ENCODE measurements at places on chromosomes 16 and 17. TPM values are rescaled to one million over a fixed set of nuclear protein-coding genes. Genes with fewer than 3 reads are reported as not detected.

DNA sequence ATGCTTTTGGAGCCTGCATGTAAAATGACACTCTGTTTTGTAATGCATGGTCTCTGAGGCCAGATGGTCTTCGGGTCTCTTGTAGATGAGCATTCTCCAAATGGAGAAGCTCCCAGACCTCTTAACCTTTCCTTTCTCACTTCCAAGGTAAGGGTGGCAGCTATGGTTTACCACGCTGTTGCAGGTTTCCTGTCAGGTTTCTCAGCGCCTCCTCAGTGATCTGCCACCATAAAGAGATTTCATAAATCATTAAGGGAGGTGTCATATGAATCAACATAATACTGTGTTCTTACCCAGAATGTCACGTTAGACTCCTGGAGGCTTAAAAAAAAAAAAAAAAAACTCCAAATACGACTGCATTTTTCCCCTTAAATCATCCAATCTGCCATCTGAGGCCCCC, 787.4 kb upstream of the EEF2KMT start:
- DNase-seq, result no peak
- no peak overlapping the region for H3K27ac ChIP-seq
- no peaks in the 10 kb centered on the region for H3K27me3 ChIP-seq
- H3K4me3 ChIP-seq, result no peak overlapping the region
- H3K4me1 ChIP-seq, result no peaks in the 10 kb centered on the region

GRCh38 chr16:78773706-78774105, 674.3 kb downstream of the WWOX start:
- no peak for DNase-seq
- H3K27me3 ChIP-seq, result no peaks in the 10 kb centered on the region
- H3K27ac ChIP-seq, result no peak overlapping the region

- peaks cover 16% of the 10 kb centered on the region for H3K27me3 ChIP-seq
- no peak overlapping the region for H3K27ac ChIP-seq
- H3K4me1 ChIP-seq, result no peaks in the 10 kb centered on the region
- no peak overlapping the region for H3K4me3 ChIP-seq
Observed at GRCh38 chr16:77327717-77328116, 107.1 kb downstream of the ADAMTS18 start.

- no peaks in the 10 kb centered on the region for H3K36me3 ChIP-seq
- no peaks in the 10 kb centered on the region for H3K27me3 ChIP-seq
- H3K27ac ChIP-seq, result no peak overlapping the region
- H3K4me1 ChIP-seq, result peaks cover 4% of the 10 kb centered on the region
- DNase-seq, result peak; percentile 61
- no peak overlapping the region for H3K4me3 ChIP-seq
Observed at GRCh38 chr17:17675925-17676534, 5.2 kb upstream of the RAI1 start.

GRCh38 chr17:33633446-33633845, 340.4 kb upstream of the ASIC2 start:
- H3K4me1 ChIP-seq, result no peaks in the 10 kb centered on the region
- no peak overlapping the region for H3K27ac ChIP-seq
- H3K27me3 ChIP-seq, result no peaks in the 10 kb centered on the region

DNA sequence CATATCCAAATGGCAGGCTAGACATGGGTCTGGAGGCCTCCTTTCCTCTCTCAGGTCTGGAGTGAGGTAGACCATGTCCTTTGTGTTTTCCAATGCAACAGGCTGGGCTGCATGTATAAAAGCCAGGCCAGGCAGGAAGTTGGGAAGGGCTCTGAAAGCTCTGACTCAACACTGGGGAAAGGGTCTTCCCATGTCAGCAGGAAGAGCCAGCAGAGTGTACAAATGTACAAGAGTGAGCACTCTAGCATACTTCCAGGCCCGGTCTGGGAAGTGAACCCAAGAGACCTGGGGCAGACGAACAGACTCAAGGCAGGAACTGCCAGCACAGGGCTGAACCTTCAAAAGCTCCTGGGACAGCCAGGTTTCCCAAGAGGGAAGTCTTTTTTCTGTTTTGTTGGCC, 7.0 kb downstream of the ATPAF2 start:
- no peak for DNase-seq
- peaks cover 4% of the 10 kb centered on the region for H3K4me1 ChIP-seq
- H3K36me3 ChIP-seq, result no peaks in the 10 kb centered on the region
- H3K27me3 ChIP-seq, result no peaks in the 10 kb centered on the region

DNA sequence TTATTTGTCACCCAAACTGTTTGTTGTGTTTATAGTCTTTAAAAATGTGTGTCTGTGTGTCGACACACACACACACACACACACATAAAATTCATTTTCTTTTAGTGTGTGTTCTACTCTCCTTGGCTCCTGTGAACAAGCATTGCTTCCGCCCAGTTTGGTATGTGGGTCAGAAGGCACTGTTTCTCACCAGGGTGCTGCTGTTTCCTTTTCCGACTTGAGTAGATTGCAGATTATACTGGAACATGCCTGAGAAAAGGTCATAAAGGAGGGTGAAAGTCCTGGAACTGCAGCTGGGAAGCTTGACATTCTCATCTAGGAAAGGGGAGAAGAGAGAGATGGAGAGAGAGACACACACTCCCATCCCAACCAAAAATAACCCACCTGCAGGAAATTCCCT, 330.3 kb downstream of the BCAS3 start:
- no peaks in the 10 kb centered on the region for H3K36me3 ChIP-seq
- H3K27me3 ChIP-seq, result no peaks in the 10 kb centered on the region
- no peak overlapping the region for H3K27ac ChIP-seq
- no peak overlapping the region for H3K4me3 ChIP-seq
- no peak for DNase-seq

DNA sequence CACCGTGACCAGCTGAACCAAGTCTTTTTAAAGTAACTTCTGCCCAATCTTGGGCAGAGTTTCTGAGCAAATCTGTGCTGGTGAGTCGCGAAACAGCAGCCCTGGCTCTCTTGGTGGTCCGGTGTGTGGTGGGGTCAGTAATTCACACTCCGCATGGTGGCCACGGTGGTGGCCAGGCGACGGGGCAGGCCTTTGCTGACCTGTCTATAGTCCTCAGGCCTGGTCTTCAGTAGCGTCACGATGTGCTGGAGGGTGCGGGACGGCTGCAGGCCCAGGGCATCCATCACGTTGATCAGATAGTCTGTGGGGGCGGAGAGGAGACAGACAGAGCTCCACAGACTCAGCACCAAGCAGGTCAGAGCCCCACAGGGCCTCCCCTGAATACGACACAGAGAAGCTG, 64.2 kb downstream of the COG7 start:
- H3K27ac ChIP-seq, result no peak overlapping the region
- no peak overlapping the region for H3K4me3 ChIP-seq
- peaks cover 14% of the 10 kb centered on the region for H3K36me3 ChIP-seq
- H3K4me1 ChIP-seq, result no peaks in the 10 kb centered on the region
- no peak for DNase-seq

- no peaks in the 10 kb centered on the region for H3K27me3 ChIP-seq
- H3K4me3 ChIP-seq, result no peak overlapping the region
- no peak for DNase-seq
- no peaks in the 10 kb centered on the region for H3K4me1 ChIP-seq
Observed at GRCh38 chr17:50939795-50940684, 73.9 kb upstream of the TOB1 start.

GRCh38 chr17:7579001-7579833, at the start of gene CD68:
CD68 (plus strand) TSS chr17:7579638; CDS start chr17:7579678, 40 bp downstream.
- peaks cover 51% of the 10 kb centered on the region for H3K4me1 ChIP-seq
- H3K27me3 ChIP-seq, result no peaks in the 10 kb centered on the region
- DNase-seq, result peak; percentile 98
- peak within 1 kb of the TSS; percentile 96 for H3K27ac ChIP-seq

- no peaks in the 10 kb centered on the region for H3K27me3 ChIP-seq
- DNase-seq, result no peak
- H3K4me1 ChIP-seq, result no peaks in the 10 kb centered on the region
- no peak overlapping the region for H3K4me3 ChIP-seq
Observed at GRCh38 chr16:85567101-85567866, 45.8 kb upstream of the GSE1 start.

DNA sequence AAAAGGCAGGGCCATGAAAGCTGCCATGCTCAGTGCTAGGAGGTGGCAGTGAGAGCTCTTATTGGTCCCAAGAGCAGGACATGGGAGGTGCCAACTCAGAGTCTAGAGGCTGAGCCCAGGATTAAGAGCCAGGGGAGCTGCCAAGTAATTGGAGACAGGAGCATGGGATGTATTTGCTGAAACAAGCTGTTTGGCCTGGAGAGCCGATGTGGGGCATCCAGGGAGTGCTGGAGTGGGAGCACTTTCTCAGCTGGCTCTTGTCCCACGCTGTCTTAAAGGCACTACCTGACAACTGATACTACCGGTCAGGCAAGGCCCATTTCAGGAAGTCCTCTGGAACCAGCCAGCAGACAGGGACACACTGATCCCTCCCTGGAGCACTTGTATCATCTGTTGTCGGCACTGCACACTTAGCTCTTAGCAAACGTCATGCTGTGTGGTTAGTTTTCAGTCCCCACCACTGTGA, 19.3 kb downstream of the ANKFN1 start:
- no peaks in the 10 kb centered on the region for H3K36me3 ChIP-seq
- peak; percentile 42 for DNase-seq
- no peak overlapping the region for H3K4me3 ChIP-seq

- DNase-seq, result no peak
- no peak overlapping the region for H3K27ac ChIP-seq
- H3K4me3 ChIP-seq, result no peak overlapping the region
Observed at GRCh38 chr16:71339236-71340171, 19.0 kb upstream of the CALB2 start.

DNA sequence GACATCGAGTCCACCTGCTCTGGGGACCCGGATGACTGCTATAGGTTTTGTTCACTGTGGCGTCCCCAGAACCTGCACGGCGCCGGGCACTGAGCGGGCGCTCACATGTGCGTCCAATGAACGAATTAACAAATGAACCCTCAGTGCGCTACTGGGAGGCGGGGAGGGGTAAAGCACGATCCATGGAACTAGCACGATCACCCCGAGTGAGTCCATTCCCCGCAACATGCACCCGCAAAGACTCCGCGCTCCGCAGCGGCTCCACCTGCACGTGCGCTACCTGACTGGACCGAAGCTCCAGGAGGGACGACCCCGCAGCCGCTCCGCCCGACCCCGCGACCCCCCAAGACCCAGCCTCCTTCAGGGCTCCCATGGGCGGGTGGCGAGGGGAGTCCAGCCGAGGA, 491 bp downstream of the TRAP1 start:
- H3K4me1 ChIP-seq, result peaks cover 10% of the 10 kb centered on the region
- peak; percentile 54 for DNase-seq
- H3K36me3 ChIP-seq, result no peaks in the 10 kb centered on the region
- 0 out of 2 replicates have a peak overlapping the region, but pooled peaks have one; percentile 13 for H3K27ac ChIP-seq

- H3K36me3 ChIP-seq, result no peaks in the 10 kb centered on the region
- DNase-seq, result peak; percentile 66
- H3K4me3 ChIP-seq, result no peak overlapping the region
- peaks cover 23% of the 10 kb centered on the region for H3K4me1 ChIP-seq
Observed at GRCh38 chr17:50423553-50424159, 2.4 kb upstream of the ACSF2 start.

DNA sequence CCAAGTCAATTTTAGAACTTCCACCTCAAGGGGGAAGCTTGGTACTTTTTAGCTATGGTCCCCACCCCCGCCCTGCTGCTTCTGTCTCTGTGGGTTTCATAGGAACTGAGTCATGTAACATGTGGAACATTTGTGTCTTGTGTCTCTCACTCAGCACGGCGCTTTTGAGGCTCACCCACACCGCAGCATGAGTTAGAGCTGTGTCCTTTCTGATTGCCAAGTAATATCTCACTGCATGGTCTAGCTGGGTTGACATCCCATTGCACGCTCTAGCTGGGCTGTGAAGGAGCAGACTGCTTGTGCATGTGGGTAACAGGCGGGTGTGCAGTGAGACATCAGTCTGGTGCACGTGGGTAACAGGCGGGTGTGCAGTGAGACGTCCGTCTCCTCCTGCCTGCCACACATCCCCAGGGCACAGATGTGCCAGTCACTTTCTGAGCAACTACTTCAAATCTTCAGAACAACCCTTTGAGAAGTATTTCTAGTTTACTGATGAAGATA, 26.4 kb upstream of the SLC7A5 start:
- H3K4me1 ChIP-seq, result peaks cover 22% of the 10 kb centered on the region
- DNase-seq, result peak; percentile 91
- H3K27me3 ChIP-seq, result no peaks in the 10 kb centered on the region

DNA sequence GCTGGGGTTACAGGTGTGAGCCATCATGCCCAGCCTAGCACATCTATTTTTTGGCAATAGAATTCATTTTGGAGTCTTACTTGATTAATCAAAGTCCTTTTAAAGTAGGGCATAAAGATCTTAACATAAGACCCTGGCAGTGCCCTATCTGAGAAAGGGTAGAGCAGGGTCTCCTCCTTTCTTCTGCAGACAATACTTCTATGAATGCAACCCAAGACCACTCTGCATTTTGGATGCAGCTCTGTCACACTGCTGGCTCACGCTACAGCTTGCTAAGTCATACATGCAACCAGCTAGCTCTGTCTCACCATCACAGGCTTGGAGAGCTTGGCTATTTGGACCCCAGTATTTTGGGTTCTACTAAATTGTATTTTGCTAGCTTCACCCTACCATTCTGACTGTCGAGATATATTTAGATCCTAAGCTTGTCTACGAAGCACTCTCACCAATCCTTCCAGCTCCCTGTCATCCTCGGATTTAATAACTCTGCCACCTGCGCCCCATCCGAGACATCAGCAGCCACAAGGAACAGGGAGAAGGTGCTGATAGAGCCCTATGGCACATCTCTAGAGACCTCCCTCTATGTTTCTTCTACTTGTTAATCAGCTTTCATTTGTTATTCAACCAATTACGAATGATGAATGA, 45.1 kb downstream of the RBFOX3 start:
- no peaks in the 10 kb centered on the region for H3K4me1 ChIP-seq
- H3K4me3 ChIP-seq, result no peak overlapping the region
- no peak for DNase-seq
- H3K36me3 ChIP-seq, result no peaks in the 10 kb centered on the region
- no peaks in the 10 kb centered on the region for H3K27me3 ChIP-seq

GRCh38 chr16:27511657-27512448, 37.9 kb downstream of the GTF3C1 start:
- H3K4me3 ChIP-seq, result no peak overlapping the region
- no peak for DNase-seq
- no peaks in the 10 kb centered on the region for H3K27me3 ChIP-seq
- H3K36me3 ChIP-seq, result peaks cover 19% of the 10 kb centered on the region
- no peaks in the 10 kb centered on the region for H3K4me1 ChIP-seq

DNA sequence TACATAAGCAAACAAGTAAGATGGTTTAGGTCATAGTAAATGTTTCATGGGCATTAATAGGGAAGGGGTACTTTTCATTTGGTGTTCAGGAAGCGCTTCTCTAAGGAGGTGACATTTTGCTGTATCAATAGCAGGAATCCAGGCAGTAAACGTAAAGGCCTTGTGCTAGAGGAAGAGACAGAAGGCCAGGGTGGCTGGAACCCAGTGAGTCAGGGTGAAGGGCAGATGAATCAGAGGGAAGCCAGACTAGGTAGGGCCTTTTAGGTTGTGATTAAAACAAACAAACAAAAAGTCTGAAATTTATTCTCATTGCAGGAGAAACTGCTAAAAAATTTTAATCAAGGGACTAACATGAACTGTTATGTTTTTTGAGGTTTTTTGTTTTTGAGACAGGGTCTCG, 6.5 kb downstream of the BMERB1 start:
- peaks cover 55% of the 10 kb centered on the region for H3K4me1 ChIP-seq
- DNase-seq, result peak; percentile 92
- H3K36me3 ChIP-seq, result no peaks in the 10 kb centered on the region
- H3K4me3 ChIP-seq, result peak overlapping the region; percentile 53
- peak overlapping the region; percentile 98 for H3K27ac ChIP-seq

TLCD3B gene
- total RNA-seq, result not detected

NEURL4 gene
- total RNA-seq, result 12.8 TPM

SMPD3 gene
- not detected for total RNA-seq

NT5M gene
- total RNA-seq, result 0.63 TPM

ALOX15B gene
- total RNA-seq, result not detected

LGALS9B gene
- total RNA-seq, result not detected
